ENCODE measurements at places on chromosomes 5 and 9. TPM values are rescaled to one million over a fixed set of nuclear protein-coding genes. Genes with fewer than 3 reads are reported as not detected.

Gene CSF1R
- total RNA-seq = 39.5 TPM

Gene ZNF366
- total RNA-seq = 4.4 TPM

Gene WNT8A
- total RNA-seq = 0.18 TPM

Gene LURAP1L
- total RNA-seq = 32.5 TPM

Gene LEAP2
- total RNA-seq = 5.3 TPM

Gene SLIT3
- 40.6 TPM for total RNA-seq

Gene NADK2
- total RNA-seq = 40.8 TPM

Gene STK32A
- 17.1 TPM for total RNA-seq

Gene OTP
- total RNA-seq = not detected

Gene SLC36A2
- 6.4 TPM for total RNA-seq

Gene NME5
- total RNA-seq = 6.9 TPM
